Prostate gland (tissue), 2 donors: ENCODE measurements at places on chromosomes 6 and 20.
A peak's percentile ranks its signal among the peaks of the same experiment; 100 is the strongest.

DNA sequence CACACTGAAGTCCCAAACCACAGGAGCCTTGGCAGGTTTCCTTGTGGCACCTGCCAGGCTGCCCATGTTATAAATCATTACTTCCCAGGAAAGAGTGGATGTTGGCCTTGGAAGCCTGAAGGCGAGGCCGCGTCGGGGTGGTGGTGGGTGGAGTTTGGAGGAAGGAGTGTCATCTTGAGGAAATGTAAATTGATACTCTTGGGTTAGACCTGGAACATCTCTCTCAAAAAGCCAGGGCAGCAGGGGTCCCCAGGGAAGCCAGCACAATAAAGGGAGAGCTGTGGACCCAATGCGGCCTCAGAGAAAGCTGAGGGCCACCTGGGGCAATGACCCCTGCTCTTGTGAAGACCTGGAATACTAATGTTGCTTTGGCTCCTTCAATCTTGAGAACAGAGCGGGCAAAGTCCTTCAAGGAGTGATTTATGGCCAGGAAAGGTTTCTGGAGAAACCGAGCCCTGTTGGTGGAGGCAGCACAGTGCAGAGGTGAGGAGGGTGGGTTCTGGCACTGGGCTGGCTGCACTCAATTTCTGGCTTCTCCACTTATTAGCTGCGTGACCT lies 26.3 kb upstream of the TRAF3IP2 start:
- no peak for DNase-seq

DNA sequence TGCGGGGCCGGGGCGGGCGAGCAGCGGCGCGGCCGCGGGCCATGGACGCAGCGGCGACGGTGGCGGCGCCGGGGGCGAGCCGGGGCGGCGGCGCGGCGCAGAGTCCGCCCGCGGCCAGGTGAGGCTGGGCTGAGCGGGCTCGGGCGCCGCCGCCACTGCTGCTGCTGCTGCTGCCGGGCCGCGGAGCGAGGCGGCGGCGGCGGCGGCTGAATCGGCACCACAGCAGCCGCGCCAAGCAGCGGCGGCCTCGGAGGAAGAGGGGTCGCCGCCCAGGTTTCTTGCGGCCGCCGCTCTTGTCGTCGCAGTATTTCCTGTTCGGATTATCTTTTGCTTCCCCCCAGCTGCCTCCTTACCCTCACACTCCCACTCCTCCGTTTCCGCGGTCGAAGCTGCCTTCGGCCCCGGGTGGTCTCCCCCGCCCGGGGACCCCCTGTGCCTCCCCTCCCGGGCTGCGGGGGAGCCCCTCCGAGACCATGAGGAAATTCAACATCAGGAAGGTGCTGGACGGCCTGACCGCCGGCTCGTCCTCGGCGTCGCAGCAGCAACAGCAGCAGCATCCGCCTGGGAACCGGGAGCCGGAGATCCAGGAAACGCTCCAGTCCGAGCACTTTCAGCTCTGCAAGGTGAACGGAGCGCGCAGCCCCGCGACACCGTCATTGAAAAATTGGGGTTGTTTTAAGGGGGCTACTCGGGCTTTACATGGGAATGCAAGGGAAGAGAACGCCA lies at the start of gene STXBP5:
TSS of gene STXBP5 (plus strand) at position 358 of the 726 bp plus-strand sequence. CDS start at position 474, 116 bp downstream.
- peak; percentile 42 for DNase-seq

GRCh38 chr6:134707342-134708031 lies 242.4 kb downstream of the ALDH8A1 start:
- no peak for DNase-seq

DNA sequence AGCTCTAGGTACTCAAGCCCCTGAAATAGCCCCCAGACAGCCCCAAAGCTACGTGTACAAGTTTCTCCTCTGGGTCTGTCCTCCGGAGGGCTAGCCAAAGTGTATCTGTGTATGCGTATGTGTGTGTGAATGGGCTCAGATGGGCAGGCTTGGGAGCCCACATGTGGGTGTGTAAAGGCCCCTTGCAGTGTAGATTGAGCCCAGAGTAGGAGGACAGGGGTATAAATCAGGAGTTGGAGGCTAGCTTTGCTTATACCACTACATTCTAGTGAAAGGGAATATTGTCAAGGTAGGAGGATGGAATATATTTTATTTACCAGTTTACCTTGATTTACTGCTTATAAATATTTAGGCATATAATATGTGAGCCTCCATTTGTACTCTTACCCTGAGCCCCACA lies 9.0 kb upstream of the MAP3K7 start:
- DNase-seq: no peak

- DNase-seq: no peak
Measured at GRCh38 chr6:147904416-147904815, 395.9 kb downstream of the SAMD5 start.

DNA sequence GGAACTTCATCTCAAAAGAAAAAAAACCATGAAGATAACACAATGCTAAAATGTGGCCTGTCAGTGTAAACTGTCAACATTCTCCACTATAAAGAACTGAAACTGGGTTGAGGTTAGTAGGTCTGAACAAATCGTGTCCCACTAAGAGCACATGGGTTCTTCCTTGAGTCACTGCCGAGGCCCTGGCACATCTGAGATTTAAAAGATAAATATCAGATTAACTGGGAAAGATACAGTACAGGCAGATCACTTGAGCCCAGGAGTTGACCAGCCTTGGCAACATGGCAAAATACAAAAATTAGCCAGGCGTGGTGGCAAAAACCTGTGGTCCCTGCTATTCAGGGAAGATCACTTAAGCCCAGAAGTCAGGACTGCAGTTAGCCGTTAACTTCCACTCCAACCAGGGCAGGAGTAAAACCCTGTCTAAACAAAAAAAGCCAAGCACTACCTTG lies 5.6 kb downstream of the EEF1A1 start:
- no peak for DNase-seq

DNA sequence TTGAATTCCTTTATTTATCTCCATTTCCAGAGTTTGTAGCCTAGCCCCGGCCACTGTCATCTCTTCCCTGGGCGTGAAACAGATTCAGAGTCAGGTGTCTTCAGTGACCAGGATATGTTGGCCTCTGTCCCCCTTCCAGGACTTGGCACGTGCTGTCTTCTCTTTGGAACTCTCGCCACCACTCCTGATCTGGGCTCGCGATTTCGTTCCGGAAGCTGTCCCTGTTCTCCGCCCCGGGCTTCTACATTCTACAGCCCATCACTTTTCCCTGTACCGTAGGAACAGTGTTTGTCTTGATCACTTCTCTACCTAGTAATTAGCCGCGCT lies 739 bp downstream of the GSS start:
- DNase-seq: no peak

DNA sequence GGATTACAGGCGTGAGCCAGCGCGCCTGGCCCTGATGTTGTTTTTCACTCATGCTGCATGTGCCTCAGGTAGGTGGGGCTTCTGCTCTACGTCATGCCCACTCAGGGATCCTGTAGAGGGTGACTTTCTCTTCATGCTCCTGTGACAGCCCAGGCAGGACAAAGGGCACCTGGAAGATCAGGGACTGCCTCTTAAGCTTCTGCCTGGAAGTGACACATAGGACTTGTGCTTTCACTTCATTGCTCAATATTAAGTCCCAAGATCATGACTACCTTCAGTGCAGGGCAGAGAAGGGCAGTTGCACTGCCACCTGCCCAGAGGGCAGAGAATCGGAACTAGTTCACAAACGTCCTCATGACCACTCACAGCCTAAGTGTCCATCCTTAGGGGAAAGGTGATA lies 249.5 kb upstream of the SULF2 start:
- no peak for DNase-seq

GRCh38 chr6:126805861-126806260 lies 312.6 kb upstream of the RSPO3 start:
- no peak for DNase-seq

GRCh38 chr6:6417475-6417874 lies 97.0 kb upstream of the F13A1 start:
- no peak for DNase-seq

DNA sequence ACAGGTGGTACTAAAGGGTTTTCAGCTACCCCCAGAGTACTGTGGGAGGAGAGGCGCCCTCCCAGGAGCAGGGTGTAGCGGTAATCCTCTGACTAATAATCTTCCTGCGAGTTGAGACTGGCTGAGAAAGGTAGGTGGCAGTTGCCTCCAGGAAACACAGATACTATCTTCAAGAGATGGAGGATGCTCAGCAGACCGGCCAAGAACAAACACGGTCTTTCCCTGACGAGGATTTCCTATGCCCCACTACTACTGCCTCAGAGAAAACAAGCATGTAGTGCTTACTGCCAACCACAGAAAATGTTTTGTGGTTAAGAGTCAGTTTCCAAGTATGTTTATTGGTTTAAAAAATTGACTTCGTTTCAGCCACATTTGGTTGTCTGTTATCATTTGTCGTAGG lies 26.8 kb downstream of the C6orf89 start:
- peak; percentile 77 for DNase-seq

DNA sequence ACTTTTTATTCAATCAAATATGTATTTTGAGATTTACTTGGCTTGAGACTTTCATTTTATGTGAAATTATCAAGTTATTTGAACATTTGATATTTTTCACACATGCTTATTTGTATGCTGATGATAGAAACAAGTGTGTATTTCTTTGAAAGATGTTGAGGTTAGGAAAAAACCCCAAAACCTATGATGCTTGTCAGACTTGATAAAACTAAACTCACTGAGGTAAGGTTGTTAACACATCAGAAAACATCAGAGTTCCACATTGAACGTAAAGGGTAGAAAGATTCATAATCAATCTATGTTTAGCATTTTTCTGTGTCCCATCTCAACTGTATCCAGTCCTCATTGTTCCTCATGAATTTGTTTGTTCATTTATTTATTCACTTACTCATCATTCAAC lies 12.2 kb downstream of the SF3B5 start:
- no peak for DNase-seq

- DNase-seq: no peak
Measured at GRCh38 chr20:19313342-19314069, 101.1 kb downstream of the SLC24A3 start.

DNA sequence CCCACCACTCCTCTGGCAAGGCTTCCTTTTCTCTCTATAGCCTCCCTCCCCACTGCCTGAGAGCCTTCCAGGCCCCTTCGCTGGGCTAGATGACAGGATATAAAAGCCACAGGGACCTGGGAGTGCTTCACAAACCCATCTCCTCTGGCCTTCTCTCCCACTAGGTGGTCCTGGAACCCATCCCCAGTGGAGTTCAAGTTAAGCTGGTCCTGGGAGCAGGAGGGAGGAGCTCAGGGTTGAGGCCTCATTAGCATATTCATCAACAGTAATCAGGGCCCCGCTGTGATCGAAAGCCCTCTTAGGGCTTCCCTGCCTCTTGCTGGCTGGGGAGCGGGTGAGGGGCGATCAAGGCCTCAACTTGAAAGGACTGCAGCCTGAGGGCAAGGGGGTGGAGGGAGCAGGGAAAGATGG lies 9.1 kb downstream of the EBF4 start:
- no peak for DNase-seq

- DNase-seq: no peak
Measured at GRCh38 chr6:6046716-6047115, 40.0 kb upstream of the NRN1 start.

DNA sequence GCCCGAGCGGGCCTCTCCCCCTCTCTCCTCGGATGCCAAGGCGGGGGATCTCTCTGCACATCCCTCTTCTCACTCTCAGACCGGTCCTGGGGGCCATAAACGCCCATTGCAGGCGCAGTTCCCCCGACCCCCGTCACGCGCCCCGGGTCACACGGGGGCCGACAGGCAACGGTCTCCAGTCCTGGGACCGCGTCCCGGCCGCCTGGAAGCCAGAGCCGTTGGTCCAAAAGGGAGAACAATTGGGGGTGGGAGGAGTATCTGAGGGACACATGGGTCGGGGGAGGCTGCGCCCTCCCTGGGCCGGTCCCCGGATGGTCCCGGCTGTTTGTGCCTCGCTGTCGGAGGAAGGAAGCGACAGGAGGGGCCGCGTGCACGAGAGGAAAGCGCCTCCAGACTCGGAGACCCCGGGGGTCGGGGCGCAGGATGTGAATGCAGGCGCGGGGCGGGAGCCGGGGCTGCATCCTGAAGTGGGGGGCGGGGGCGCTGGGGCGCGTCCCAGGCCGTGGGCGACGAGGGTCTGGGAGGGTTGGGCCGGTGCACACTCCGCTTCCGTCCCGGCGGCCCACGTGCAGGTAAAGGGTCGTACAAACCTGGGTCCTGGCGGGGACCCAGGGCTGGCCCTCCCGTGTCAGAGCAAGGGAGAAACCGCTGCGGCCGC lies 903 bp downstream of the SLC4A11 start:
- DNase-seq: no peak

GRCh38 chr6:4820704-4821276 lies 44.6 kb downstream of the CDYL start:
- DNase-seq: no peak

DNA sequence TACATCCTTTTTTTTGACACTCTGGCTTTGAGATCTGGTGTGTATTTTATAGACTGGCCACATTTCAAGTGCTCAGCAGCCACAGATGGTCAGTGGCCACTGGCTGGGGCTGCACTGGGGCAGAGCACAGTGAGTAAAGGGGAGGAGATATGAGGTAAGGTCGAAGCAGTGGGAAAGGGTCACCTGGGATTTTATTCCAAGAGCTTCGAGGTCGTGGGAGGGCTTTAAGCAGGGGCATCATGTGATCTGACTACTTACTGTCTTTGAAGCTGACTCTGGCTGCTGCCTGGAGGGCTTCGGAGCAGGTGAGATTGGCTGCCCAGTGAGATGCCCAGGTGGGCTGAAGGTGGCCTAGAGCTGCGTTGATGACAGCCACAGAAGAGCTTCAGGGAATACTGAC lies 6.7 kb downstream of the C20orf203 start:
- no peak for DNase-seq

DNA sequence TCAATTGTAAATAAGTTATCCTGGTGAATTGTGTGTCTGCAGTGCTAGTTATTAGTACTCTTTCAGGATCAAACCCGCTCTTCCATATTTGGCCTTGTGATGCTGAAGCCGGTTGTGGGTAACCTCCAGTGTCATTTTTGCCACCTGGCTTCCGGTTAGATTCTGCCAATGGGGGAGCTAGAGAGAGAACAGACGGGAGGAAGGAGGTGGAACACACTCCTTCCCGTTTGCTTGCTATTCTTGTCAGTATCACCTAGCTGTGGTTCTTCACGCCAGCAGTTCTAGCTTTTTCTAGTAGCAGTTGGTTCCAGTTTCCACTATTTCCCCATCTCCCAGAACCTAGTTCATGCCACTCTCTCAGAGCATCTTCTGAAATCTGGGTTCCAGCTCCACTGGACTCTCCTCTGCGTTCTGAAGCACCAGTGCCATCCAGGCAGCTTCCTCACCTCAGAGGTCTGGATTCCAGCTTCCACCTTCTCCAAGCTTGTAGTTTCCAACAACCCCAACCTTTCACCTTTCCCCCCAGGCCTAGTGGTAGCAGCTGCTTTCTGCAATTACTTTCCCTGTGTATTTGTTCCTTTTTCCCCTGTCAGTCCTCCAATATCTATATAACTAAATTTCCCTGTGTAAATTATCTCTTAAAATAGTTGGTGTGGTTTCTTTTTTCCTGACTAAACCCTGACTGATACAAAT lies 46.9 kb upstream of the LOC128125822 start:
- no peak for DNase-seq

- no peak for DNase-seq
Measured at GRCh38 chr6:144405163-144405562, 120.0 kb downstream of the UTRN start.

DNA sequence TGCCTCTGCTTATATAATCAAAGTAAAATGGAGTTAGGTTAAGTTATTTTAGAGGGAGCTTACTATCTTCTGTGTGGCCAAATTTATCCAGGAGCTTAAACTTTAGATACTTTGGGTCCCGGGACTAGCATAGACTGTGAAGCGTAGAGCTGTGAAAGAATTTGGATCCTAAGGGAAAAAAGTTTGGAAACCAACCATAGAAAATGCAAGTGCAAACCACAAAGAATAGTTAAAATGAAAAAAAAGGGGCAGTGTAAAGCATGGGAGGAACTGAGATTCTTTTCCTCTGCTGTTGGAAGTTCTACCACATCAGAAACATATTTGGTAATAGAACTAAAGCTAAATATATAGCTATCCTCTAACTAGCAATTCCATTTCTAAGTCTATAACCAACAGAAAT lies 232.2 kb upstream of the FLRT3 start:
- no peak for DNase-seq

- DNase-seq: no peak
Measured at GRCh38 chr20:30513050-30513628, 744.3 kb upstream of the DEFB115 start.
